ENCODE measurements at places on chromosomes 3 and 15. TPM values are rescaled to one million over a fixed set of nuclear protein-coding genes. Genes with fewer than 3 reads are reported as not detected.

- no peak for DNase-seq
These were observed 206.9 kb downstream of the KLHL25 start for GRCh38 chr15:85587707-85588411.

- DNase-seq: no peak
These were observed 41.2 kb upstream of the SLC6A11 start for GRCh38 chr3:10774825-10775224.

RBSN gene
- 70.8 TPM for total RNA-seq

DNA sequence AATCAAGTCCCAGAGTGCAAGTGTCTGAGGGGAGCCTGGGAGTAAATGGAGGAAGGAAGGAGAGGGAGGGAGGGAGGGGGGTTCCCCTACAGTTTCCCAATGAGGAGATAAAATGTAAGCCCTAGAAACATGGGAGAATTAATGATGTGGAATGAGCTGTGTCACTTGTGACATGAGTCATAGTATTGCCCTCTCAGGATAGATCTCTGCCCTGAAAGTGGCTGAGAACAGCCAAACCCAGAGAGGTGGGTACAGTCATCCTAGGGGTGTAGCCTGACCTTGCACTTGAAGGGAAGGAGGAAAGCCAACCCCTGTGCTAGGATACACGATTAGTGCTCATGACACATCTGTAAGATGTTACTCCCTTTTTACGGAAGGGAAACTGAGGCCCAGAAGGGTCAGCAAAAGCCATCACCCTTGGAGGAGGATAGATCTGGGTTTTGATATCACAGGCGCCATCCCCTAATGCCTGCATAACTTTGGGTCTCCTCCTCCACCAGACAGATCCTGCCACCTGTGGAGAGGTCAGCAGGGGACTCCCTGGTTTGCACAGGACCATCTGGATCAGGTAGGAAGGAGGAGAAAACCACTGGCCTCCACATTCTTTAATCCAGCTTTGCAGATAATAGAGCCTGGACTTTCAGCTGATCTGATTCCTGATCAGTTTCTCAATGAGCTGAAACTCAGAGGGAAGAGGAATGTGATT is 23.1 kb upstream of the USP3 start:
- DNase-seq: no peak

DNA sequence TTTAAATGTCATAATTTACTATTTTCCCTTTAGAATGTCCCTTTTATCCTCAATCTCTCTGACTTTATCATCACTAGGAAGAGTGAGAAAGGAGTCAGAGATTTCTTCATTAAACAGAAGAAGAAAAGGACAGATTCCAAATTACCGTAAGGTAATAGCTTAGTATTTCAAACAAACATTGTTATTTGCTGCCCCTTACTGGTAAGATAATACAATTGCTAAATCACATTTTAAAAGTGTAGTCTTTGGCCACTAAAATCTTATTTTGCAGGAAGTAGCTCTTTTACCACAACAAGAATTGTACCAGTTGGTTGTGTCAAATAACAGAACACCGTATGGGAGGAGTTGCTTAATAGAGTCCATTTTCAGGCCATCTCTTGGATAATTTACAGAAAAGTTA is 53.7 kb downstream of the CGGBP1 start:
- DNase-seq: no peak

Data from occipital lobe (tissue), 3 donors.